ENCODE measurements at places on chromosomes 1 and 21.

GRCh38 chr1:117681093-117681900 lies 75.4 kb downstream of the TENT5C start:
- no peak for DNase-seq

DNA sequence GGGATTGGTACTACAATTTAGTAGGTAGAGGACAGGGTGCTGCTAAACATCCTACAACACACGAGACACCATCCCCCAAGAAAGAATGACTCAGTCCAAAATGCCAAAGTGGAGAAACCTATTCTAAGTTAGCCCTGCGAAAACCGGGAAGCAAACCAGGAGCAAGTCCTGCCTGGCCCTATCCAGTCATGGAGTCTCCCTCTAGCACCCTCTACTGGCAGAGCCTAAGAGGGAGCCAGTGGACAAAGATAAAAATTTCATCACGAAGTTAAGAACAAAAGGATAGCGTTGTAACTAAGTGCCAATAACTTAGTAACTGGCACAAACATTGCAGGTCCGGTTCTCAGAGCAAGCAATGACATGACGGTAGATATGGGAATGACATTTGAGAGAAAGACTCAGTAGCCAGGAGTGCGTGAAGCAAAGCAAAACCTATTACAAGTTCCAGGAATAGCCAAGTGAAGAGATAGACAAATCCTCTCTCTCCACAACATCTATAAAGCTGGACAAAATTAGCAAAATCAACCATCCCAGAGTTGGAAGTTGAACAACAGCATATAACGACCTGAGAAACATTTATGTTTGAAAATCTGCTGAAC lies 383.5 kb downstream of the OMA1 start:
- DNase-seq, result no peak

- no peak for DNase-seq
These were observed 1995.8 kb downstream of the NCAM2 start for GRCh38 chr21:22993822-22994574.

DNA sequence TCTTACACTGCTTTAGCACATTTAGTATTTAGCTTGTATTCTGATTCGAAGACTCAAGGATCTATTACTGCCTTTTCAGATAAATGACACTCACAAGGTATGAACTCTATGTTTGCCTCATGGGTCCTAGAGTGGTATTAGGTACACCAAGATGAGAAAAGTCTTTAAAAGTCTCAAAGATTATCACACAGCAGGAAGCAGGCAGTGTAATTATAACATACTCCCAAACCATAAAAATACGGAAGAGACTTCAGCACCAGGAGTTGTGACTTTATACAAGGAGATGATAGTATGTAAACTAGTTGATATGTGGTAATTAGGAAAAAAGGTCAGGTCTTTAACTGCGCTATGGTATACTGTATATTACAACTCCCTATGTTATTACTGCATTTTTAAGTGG lies 11.2 kb upstream of the RCSD1 start:
- no peak for DNase-seq

DNA sequence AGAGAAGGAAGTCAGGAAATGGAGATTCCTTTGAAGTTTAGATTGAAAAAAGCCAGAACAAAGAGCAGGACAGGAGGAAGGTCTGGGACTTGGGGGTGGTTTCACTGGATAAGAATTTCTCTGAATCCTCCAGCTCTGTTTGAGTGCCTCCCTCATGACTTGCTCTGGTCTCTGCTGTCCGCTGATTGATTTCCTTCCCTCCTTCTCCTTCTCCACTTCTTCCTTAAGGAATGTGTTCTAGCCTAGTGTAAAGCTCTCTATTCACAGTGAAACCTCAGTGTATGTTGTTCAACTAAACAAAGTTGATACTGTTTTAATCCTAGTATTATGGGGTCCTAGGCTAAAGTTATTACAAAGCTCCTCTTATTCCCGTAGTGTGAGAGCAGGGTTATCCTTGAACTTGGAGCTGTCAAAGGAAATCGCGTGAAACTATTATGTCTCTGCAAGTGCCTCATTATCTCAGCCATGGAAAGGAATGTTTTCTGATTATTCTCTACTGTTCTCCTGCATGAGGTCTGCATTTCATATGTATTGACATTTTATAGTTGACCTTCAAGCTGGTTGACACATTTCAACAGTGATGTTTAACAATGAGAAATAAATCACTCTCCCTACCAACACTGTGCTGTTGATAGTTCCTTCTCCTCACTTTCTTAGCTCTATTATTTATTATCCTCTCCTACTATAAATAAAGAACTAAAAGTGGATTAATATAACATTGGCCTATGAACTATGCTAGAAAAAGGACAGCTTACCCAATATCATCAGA lies 82.7 kb upstream of the KCTD3 start:
- no peak for DNase-seq
